Mesothelial cell of epicardium (in vitro differentiated cells): ENCODE measurements at places on chromosomes 3 and 15.

GRCh38 chr3:87006844-87007439 is 16.0 kb upstream of the VGLL3 start:
- no peak for DNase-seq

DNA sequence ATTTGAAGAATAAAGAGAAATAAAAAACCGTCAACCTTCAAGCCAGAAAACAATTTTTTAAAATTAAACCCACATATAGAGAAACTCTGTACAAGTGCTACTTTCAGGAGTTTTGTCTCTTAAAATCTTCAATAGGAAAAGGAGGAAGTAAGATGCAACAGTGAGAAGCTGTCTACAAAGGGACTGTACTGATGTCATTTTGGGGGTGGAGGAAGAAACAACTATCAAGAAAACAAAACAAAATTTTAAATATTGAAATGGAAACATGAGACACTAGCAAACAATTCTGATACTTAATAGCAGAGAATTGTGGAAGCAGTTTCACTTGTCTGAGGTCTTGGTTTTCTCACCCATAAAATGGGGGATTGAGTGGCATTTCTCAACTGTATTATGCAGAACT is 84.4 kb downstream of the SLMAP start:
- no peak for DNase-seq

DNA sequence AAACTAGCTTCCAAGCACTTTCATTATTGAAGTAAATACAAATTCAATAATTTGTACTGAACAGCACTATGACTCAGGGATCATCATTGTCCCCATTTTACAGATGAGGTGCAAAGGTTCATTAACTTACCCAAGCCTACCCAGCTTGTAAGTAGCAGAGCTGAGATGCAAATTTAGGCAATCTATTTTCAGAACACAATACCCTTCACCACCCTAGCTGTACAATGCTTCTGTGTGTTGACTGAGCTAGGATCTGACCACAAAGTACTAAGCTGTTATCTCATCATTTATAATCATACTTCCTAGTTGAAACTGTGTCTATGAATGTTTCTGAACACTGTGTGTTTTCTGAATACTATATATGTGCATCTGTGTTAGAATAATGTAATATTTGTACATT is 3.2 kb upstream of the ILDR1 start:
- no peak for DNase-seq

- DNase-seq: no peak
Measured at GRCh38 chr3:146972726-146973125, 367.6 kb upstream of the PLSCR5 start.

DNA sequence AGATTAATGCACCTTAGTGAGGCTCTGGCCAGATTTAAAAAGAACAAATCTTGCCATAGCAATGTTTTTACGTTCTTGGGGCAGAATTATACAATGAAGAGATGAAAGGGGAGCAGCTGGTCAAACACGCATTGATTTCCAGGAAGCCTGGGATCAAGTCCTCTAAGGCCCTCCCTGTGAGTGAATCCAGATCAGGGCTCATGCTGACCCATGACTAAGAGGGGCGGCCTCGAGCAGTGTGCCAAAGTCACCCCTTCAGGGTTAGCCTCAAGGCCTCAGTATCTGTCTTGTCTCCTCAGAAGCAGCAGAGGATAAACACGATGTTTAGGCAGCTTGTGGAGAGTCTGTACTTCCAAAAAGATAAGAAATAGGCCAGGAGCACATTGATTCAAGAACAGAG is 9.3 kb upstream of the RBP1 start:
- DNase-seq: no peak

- no peak for DNase-seq
Measured at GRCh38 chr15:42710662-42711061, 26.3 kb downstream of the CDAN1 start.

DNA sequence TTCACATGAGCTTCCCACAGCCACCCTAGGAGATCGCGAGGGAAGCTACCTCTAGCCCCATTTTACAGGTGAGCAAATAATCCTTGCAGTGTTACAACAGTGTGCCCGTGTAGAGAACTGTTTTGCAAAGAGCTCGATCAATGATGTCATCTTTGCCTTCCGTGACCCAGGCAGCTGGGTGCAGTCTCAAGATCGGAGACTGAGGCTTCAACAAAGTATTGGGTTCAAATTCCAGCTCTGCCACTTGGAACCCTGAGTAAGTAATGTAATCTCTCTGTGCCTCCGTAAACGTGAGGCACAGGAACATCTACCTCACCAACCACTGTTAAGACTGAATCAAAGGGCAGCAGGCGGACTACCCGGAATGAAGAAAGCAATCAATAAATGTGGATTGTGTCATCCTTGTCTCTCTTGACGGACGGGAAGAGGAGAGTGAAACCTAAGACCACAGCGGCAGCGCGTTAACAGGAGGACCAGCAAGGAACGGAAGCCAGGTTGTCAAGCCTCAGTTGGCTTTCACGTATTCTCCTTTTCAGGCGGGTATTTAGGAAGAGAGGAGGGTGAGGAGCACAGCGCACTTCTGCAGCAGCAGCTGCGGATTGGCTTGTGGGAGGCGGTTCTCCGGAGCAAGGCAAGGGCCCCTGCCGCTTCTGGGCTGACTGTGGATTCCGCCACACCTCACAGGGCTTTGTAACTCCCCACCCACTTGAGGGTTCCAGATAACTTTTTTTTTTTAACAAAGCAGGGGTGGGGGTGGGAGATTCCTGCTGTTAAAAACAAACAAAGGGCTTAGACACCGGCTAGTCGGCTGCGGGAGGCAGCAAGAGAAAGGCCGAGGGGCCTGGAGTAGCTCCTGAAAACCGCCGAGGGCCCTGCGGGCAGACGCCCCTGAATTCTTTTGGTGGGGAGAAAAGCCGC is 1.5 kb upstream of the SMAD3 start:
- DNase-seq: no peak

DNA sequence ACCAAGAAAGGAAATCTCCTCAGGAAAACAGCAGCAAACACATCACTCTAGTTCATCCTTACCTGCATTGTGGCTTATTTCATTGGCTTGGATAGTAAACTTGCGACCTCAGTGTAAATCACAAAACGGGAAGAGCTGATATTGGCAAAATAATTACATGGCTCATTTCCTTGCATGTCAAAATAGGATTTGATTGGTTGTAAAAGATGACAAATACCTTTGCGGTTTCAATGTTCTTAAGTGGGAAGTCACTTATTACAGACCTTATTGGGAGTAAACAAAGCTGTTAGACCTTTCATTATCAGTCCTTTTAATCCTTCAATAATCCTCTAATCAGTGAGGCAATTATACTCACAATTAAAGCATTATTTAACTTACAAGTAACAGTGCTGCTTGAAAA is 590.6 kb downstream of the MAGI1 start:
- DNase-seq: no peak

GRCh38 chr3:72465853-72466252 is 382.4 kb downstream of the SHQ1 start:
- no peak for DNase-seq

DNA sequence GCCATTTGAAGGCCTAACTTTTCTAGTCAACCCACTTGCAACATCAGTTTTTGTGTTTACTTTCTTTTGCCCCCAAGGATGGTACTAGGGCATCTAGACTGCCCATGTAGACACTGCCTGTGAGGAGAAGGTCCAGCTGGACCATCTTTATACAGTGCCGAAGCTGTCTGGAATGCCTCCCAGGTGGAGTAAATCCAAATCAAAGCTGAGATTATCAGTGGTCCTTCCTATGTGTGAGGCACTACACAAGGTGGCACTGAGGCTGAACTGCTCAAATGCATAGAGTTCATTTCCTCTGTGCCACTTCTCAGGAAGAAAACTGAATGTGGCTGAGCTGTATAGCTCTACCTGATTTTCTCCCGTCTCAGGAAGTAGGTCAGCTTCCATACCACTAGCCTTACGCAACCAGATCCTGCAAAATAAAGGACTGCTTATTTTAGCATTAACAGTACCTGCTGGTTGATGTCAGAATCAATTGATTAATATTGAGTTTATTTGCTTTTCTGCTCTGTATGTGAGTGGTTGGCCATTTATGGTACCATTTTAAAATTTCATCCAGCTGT is 106.1 kb downstream of the GHSR start:
- DNase-seq: no peak

GRCh38 chr3:183447206-183448001 is 19.0 kb upstream of the MCF2L2 start:
- peak; percentile 87 for DNase-seq

GRCh38 chr3:139357899-139358298 is 14.1 kb downstream of the MRPS22 start:
- no peak for DNase-seq

DNA sequence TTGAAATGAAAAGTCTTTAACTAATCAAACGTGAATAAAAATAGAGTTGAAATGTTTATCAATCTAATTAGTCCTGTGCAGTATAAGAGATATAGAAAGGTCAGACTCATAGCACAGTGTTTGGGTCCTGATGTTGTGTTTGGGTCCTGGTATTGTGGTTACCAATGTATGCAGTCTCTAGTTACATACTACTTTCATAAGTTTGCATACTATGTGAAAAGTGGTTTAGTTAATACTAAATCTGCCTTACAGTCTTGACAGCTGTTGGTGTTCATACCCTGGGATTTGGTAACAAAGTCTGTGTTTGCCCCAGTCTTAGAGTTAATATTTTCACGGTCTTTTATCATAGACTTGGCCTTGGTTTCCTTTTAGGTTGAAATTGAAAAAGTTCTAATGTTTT is 41.7 kb downstream of the KIF15 start:
- DNase-seq: no peak

- no peak for DNase-seq
Measured at GRCh38 chr3:64329037-64329436, 103.8 kb upstream of the PRICKLE2 start.

DNA sequence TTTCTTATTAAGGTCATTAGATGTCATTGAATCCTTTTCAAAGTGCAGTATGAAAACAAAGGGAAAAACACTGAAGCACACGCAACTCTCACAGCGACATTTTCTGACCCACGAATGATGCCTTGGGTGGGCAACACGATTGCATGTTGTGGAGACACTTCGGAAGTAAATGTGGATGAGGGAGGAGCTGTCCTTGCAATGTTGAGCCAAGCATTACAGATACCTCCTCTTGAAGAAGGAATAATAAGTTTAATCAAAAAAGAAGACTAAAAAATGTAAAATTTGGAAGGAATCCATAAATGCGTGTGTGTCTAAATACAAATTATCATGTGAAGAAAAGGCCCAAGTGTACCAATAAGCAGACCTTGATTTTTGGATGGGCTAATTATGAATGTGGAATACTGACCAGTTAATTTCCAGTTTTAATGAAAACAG is 16.9 kb downstream of the THBS1 start:
- DNase-seq: no peak

DNA sequence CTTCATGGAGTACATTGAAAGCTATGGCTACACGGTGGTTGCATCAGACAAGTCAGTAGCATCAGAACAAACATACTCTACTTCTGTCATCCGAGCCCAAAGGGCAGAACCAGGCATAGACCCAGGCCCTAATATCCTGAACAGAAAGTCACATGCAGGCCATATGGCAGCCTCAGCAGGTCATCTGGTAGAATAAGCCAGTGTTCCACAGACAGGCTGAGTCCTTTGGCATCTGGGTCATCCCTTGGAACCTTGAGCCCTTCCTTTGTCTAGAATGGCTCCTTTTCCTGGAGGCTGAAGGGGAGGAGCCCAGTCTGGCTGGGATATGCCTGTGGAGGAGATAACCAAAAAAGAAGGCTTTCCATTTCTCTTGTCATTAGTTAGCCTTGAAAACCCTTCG is 29.2 kb downstream of the SEMA6D start:
- DNase-seq: no peak

DNA sequence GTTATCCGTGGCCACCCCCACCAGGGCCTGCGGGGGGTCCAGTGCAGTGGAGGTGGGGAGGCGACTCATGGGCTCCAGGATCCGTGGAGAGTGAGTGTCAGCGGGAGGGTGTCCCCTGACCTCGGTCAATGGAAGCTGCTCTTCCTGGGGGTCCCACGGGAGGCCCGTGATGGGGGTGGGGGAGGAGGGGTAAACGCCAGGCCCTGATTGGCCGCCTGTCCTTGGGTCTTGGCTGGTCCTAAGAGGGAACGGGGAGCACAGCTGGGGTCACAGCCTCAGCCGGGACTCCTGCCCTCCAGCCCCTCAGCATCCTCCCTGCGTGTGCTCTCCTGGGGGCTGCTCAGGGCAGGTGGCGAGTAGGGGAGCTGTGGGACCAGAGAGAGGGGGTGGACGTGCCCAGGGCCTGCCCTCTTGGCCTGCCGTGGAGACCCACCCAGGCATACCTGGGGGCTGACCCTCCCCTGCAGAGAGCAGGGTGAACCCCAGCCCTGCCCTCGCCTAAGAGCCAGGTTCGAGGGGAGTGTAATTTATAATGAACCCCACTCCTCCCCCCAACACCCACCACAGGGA is 184.6 kb downstream of the GOLGA6L6 start:
- DNase-seq: peak; percentile 49

DNA sequence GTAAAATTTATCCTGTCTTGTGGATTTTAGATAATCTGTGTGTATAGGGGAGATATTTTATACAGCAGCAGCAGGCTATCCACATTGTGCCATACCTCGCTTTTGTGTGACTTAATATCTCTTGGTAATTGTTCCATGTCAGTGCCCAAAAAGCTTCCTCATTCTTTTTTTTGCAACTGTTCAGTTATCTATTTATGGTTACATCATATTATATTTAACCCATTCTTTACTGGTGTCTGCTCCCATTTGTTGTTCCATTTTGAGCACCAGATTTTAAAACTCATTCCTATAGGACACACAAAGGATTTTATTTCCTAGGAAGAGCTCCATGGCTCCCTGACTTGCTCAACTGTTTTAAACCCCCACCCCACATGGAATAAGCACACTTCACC is 86.3 kb upstream of the RASGRP1 start:
- no peak for DNase-seq

- no peak for DNase-seq
Measured at GRCh38 chr15:58224068-58224467, 85.9 kb downstream of the AQP9 start.

GRCh38 chr3:8846176-8846575 is 76.8 kb upstream of the OXTR start:
- no peak for DNase-seq

DNA sequence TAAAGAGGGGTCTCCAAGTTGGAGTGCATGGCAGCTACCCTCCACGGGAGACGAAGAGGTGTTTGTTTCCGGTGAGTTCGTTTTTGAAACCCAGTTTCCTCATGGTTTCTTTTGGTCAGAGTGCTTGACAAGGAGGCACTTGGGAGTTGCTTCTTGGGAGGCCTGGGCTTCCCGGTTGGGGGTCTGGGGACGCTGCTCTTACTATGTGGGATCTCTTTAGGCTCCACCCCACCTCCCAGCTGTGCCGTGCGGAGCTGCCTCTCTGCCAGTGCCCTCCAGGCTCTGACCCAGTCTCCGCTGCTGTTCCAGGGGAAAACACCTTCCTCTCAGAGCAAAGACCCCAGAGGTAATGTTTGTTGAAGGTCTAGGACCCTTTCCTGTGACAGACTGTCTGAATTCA is 29.6 kb downstream of the KIF7 start:
- DNase-seq: no peak

DNA sequence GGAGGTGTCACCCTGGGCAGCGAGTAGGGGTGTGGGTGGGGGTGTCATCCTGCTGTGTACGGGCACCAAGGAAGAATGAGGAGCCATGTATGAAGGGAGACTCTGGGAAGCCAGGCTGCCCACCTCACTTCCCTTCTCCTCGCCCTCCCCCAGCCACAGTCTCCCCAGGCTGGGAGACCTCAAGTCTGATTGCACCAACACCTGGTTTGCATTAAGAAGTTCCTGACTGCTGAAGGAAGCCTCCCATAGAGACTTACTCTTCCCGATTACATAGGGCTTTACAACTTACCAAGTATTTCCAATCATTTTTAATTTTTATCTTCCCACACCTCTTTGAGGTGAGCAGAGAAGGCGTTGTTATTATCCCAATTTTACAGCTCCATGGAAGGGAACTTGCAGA is 29.5 kb upstream of the SMAD3 start:
- no peak for DNase-seq
